Activated naive CD4-positive, alpha-beta T cell treated with anti-CD3 and anti-CD28 coated beads, Interleukin-2, amount 50 U/mL, for 16 hours (primary cell): ENCODE measurements at places on chromosomes 16 and 17.
A peak's percentile ranks its signal among the peaks of the same experiment; 100 is the strongest.

DNA sequence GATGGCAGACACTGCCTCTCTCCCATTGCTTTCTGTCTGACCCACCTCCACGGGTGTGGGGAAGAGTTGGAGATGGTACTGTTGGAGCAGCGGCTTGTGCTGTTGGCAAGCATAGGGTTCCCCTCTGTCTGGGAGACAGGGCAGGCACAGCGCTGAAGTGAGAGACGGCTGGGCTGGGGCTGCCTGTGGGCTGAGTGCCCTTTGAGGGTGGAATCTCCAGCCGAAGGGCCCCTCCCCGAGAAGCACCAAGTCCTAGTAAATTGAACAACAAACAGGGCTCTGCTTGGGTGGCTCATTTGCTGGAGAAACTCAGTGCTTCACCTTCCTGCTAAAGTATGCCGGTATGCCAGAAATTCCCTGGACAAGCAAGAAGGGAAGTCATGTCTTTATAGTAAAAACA is 79.7 kb downstream of the KSR1 start:
- DNase-seq: no peak

DNA sequence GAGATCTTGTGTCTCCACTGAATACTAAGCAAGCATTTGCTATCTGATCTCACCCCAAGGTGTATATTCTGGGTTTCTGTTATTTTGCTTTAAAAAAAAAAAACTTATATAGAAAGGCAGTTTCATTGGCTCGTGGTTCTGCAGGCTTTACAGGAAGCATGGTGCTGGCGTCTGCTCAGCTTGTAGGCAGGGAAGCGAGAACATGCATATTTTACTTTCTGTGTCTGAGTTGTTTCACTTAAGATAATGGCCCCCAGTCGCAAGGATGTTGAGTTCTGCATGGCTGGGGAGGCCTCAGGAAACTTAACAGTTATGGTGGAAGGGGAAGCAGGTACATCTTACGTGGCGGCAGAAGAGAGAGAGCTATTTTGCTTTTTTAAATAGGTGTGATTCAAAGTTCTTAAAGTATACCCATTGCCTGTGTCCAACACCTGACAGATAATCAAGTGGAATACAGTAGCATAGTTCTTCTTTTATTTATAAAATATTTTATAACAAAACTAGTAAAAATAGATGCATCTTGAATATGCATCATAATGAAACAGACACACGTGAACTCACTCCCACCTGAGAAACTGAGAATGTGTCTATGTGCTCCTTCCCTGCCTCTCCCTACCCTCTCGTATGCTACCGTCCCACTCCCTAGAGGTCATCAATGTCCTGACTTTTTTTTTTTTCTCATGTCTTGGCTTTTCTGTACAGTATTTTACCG is 15.4 kb upstream of the ARHGAP17 start:
- DNase-seq: no peak

GRCh38 chr16:6837722-6838121 is 494.9 kb upstream of the RBFOX1 start:
- DNase-seq: no peak

DNA sequence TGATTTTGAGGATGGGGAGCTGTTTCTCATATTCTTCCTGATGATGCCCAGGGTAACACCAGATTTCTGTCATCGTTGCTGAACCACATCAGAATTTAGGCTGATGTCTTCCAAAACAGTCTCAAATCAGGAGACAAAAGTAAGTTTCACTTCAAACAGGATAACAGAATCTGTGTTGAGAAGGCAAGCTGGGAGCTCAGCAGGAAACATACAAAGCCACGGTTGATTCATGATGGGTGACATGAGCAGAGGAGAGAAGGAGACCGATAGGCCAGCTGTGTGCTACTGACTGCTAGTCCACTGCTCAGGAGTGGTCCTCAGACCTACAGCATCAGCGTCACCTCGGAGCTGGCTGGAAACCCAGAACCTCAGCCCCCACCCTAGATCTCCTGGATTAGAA is 62.9 kb upstream of the RCVRN start:
- no peak for DNase-seq

DNA sequence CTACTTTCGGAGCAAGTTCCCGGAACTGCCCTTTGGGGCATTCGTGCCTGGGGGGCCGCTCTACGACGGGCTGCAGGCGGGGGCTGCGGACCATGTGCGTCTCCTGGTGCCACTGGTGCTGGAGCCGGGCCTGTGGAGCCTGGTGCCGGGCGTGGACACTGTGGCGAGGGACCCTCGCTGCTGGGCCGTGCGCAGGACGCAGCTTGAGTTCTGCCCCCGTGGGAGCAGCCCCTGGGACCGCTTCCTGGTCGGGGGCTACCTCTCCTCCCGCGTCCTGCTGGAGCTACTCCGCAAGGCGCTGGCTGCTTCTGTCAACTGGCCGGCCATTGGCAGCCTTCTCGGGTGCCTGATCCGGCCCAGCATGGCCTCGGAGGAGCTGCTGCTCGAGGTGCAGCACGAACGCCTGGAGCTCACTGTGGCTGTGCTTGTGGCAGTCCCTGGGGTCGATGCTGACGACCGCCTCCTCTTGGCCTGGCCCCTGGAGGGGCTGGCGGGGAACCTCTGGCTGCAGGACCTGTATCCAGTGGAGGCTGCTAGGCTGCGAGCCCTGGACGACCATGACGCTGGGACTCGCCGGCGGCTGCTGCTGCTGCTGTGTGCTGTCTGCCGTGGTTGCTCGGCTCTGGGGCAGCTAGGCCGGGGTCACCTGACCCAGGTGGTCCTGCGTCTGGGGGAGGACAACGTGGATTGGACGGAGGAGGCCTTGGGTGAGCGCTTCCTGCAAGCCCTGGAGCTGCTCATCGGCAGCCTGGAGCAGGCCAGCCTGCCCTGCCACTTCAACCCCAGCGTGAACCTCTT is 3.6 kb downstream of the MIEF2 start:
- DNase-seq: no peak

GRCh38 chr16:47939680-47940079 is 216.1 kb downstream of the ABCC12 start:
- no peak for DNase-seq

DNA sequence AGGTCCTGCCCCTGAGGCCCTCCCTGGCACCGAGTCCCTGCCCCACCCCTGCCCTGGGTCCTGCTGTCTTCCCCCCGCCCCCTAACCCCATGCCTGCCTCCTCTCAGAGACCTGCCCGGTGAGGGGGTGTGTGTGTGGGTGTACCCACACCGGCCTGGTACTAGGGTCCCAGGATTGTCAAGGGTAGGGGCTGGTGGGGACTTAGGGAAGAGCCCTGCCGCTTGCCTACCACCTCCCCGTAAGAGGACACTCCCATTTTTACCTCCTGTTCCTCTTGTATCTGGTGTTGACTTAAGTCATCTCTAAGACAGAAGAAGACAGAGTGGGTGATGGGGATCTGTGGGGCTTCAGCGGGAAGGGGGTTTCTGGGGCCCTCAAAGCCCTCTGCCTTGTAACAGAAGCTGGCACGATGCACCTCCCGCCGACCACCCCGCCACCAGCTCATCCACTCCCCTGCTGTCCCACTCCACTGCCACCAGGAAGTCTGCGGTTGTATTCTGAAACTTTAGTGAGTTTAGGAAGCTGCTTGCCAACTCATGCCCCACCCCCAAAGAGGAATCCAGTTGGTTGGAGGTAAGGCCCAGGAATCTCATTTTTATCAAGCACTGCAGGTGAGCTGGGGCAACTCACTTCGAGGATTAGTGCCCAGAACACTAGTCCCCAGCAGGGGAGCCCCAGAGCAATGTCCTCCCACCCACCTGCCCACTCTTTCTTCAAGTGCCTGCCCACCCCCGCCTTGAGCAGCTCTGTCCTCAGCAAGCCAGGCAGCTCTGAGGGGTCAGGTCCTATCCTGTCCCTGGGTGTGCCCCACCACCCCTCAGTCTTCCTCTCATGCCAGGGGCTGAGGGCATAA is 5.6 kb downstream of the SPATA32 start:
- DNase-seq: peak; percentile 49

DNA sequence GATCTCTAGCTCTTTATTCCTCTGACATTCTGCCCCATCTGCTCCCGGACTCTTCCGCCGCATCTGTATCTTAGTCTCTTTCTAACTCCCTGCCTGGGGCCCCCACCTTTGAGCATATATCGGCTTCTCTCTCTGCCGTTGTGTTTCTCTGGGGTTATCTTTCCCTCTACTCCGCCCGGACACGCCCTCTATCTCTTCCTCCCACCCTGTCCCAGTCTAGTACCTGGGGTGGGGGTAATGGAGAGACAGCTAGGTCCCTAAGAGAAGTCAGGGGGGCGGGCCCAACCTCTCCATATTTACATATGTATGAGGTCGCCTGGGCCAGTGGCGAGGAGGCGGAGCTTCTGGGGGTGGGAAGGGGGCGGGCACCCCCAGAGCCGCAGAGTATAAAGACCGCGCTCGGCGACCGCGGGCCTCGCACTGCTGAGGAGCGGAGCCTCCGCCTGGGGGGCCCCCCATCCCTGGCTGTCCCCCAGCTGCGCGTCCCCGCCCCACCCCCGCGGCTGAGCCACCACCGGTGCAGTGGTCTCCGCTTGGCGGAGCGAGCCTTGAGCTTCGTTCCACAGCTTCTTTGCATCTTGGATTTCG is at the start of gene ATP1B2:
TSS of gene ATP1B2 (plus strand) at position 418 of the 588 bp plus-strand sequence. CDS start 593 bp downstream, outside the sequence.
- DNase-seq: peak; percentile 74

DNA sequence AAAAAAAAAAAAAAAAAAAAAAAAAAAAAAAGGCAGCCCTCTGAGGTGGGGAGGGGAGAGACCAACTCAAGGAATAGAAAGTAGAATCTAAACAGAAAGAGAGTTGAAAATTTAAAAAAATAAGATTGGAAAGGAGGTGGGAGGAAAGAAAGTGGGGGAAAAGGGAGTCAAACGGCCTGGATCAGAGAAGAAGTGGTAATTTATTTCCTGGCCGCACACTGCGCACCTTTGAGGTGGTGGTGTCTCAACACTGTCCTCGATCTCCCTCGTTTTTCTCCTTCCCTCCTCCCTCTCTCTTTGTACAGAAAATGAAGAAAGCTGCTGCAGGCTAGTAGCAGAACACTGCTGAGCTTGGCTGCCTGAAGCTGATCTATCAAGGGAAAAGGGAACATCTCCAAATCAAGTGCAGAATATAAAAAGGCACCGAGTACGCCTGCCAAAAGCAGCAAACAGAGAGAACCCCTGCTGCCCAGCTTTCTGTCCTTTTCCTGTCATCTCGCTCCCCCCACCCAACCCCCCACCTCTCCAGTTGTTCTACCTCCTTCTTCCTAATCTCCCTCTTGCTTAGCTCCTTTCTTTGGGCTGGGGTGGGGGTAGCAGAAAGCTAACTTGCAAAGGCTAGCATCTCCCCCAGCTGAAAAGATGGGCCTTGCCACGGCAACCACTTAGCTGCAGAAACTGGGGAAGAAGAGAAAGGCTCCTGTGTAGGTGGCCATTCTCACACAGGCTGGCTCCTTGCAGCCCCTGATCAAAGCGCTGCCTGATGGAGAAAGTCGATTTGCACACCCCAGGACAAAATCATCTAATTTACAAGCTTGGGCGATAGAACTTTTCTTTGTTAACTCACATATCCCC is 22.5 kb downstream of the AXIN2 start:
- DNase-seq: no peak

- no peak for DNase-seq
Measured at GRCh38 chr17:72591289-72592241, 470.7 kb downstream of the SOX9 start.

GRCh38 chr17:44043272-44043696 is 23.2 kb downstream of the LSM12 start:
- DNase-seq: no peak

DNA sequence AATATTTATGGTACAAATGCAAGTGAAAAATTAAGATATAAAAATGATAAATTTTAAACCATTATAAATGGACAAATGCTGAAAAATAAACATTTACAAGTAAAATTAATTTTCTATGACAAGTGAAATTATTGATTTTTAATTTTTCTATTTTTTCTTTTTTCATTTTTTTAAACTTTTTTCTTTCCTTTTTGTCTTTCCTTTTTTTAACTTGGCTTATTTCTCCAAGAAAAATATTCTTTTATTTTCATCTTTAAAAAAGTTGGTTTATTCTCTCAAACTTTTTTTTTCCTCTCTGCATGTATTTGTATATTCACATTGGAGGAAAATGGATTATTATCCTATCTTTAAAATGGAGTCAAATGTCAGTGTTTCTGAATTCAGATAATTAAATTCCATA is 3.9 kb upstream of the IGF2BP1 start:
- no peak for DNase-seq

GRCh38 chr16:88738151-88739084 is 32.1 kb downstream of the CTU2 start:
- no peak for DNase-seq

GRCh38 chr17:35809855-35810461 is 674 bp downstream of the TAF15 start:
- DNase-seq: no peak

DNA sequence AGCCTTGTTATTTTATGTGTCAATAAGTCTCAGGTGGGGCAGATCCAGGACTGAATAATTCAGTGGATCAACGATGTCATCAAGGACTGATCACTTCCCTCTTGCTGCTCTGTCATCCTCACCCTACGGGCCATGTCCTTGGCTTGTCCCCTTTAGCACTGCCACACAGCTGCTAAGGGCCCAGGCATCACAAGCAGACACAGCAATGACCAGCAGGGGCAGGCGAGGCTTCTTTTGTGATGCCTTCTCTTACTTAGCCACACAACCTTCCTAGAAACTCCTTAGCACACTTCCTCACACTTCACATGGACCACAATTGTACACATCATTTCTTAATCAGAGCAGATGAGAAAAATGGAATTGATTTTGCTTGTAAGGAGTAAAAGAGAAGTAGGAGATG is 356.3 kb upstream of the SOX9 start:
- DNase-seq: no peak

- no peak for DNase-seq
Measured at GRCh38 chr16:13193721-13194120, 292.3 kb downstream of the SHISA9 start.

DNA sequence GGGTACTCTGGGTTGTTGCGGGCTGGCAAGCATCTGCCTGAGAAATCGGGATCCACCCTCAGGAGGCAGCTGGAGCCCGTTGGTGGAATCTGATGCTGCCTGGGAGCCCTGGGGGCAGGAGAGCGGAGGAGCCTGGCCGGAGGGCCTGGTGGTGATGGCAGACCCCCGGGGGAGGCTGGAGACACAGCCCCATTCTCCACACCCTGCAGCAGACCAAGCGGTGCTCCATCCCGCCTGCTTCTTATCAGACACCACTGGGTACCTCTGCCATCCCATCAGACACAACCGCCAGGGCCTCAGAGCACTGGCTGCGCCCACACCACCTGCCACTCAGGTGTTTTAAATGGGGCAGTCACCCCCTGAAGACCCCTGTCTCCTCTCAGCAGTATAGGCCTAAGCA is 103.9 kb downstream of the RBFOX3 start:
- DNase-seq: no peak

GRCh38 chr17:278676-279059 is 73.9 kb downstream of the RPH3AL start:
- DNase-seq: no peak

GRCh38 chr17:61770043-61770442 is 93.3 kb downstream of the BRIP1 start:
- DNase-seq: no peak

DNA sequence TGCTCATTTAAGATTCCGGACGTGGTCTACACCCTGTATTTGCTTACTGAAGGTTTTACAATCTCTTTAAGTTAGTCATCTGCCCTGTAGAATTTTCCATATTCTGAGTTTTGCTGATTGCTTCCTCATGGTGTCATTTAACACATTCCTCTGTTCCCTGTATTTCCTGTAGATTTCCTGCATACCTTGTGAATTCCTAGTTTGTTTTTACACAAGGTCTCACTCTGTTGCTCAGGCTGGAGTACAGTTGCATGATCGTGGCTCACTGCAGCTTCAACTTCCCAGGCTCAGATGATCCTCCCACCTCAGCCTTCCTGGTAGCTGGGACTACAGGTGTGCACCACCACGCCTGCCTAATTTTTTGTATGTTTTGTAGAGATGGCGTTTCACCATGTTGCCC is 66.8 kb downstream of the CMIP start:
- DNase-seq: no peak

GRCh38 chr16:78443542-78444364 is 344.3 kb downstream of the WWOX start:
- no peak for DNase-seq
